ENCODE measurements at places on chromosomes 11 and 22. TPM values are rescaled to one million over a fixed set of nuclear protein-coding genes. Genes with fewer than 3 reads are reported as not detected.

The BTBD18 gene
- not detected for total RNA-seq

The JAML gene
- total RNA-seq = not detected

DNA sequence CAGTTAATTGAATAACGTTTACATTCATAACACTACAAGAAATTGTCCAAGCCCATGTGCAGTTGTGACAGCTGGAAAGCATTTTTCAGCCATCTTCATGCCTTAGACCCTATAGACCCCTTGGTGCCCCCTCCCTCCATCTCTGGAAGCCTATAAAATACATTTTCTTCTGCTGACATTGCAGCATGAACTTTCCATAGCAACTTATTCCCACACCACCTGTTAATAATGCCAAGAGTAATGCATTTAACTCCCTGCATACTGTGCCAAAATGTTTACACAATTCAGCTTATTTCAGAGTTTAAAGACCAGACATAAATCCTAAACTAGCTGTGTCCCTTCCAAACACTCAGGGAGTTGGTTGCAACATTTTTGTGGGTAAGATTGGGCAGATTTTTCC is 143.0 kb upstream of the ARHGAP20 start:
- peak; percentile 14 for DNase-seq

- peak; percentile 22 for DNase-seq
Measured at GRCh38 chr11:44178381-44178780, 82.9 kb downstream of the EXT2 start.

- no peak for DNase-seq
Measured at GRCh38 chr11:70836071-70836470, 416.3 kb downstream of the SHANK2 start.

GRCh38 chr22:43516386-43516785 is 104.6 kb downstream of the MPPED1 start:
- no peak for DNase-seq

DNA sequence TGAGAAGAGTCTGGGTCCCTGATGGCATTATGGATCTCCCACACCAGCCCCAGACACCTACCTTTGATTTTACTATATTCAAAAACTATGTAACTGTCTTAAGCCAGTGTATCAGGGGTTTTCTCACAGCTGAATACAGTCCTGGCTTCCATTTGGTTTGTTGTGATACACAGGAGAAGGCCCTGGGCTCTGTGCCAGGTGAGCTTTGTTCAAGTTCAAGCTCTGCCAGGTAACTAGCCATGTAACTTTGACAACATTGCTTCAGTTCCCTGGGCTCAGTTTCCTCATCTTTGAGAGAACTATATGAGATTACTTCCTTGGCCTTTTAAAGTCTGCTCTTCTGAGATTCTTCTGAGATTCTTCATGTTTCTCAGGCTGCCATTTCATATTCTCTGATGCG is 327.5 kb upstream of the TENM4 start:
- DNase-seq = no peak

DNA sequence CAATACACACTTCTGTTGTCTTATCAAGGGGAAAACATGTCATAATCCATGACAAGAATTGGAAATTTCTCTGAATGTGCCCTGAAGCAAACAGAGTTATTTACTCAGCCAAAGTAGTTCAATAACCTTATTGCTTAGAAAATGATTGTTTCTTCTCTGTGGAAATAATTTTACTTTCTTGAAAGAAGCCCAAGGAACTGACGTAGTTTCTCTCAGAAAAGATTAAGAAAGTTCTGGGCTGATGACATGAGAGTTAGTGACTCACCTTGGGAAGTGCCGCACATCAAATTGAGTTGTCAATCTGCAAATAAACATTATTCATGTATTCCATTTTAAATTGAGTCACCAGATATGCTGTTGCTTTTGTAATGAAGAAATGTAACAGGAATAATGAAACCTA is 418.6 kb upstream of the LRRC4C start:
- DNase-seq = no peak

Measured in GM23248 (cell line).